ENCODE measurements at places on chromosomes 11 and 22. TPM values are rescaled to one million over a fixed set of nuclear protein-coding genes. Genes with fewer than 3 reads are reported as not detected.

UPB1 gene
- polyA plus RNA-seq: 50.0 TPM

OR5B21 gene
- not detected for polyA plus RNA-seq

UBQLN3 gene
- polyA plus RNA-seq: not detected

CDCA5 gene
- 2.7 TPM for polyA plus RNA-seq

IGLL1 gene
- not detected for polyA plus RNA-seq

MIOX gene
- polyA plus RNA-seq: not detected

PLEKHA7 gene
- 9.7 TPM for polyA plus RNA-seq

KCNQ1 gene
- polyA plus RNA-seq: 1.7 TPM

GRAP2 gene
- 0.22 TPM for polyA plus RNA-seq

APOBEC3H gene
- not detected for polyA plus RNA-seq

CRYBB2 gene
- polyA plus RNA-seq: not detected

All from liver (tissue), 10 donors.